ENCODE measurements at places on chromosomes 7 and 10. TPM values are rescaled to one million over a fixed set of nuclear protein-coding genes. Genes with fewer than 3 reads are reported as not detected.

The OR2A12 gene
- total RNA-seq, result not detected

The TRIM50 gene
- not detected for total RNA-seq

The SEMA3E gene
- not detected for total RNA-seq

The ACSL5 gene
- total RNA-seq, result 55.6 TPM

The PAX2 gene
- total RNA-seq, result not detected

The ALOX5 gene
- total RNA-seq, result 480 TPM

The TEX47 gene
- total RNA-seq, result not detected

The TMEM236 gene
- 0.04 TPM for total RNA-seq

The ARHGAP21 gene
- total RNA-seq, result 3.1 TPM

The C10orf105 gene
- total RNA-seq, result not detected

The STEAP1 gene
- not detected for total RNA-seq

The CNOT4 gene
- 25.9 TPM for total RNA-seq

The ASB13 gene
- 12.2 TPM for total RNA-seq

The CFAP46 gene
- 1.5 TPM for total RNA-seq

The RPEL1 gene
- total RNA-seq, result not detected

The C7orf33 gene
- total RNA-seq, result not detected

The SPDYE5 gene
- total RNA-seq, result not detected

The FBH1 gene
- 90.1 TPM for total RNA-seq

The MINDY4 gene
- total RNA-seq, result 1.5 TPM

The GPR146 gene
- 9.2 TPM for total RNA-seq

The CAV2 gene
- 1.2 TPM for total RNA-seq

The WNT16 gene
- not detected for total RNA-seq

The STRIP2 gene
- 0.15 TPM for total RNA-seq

The CALML3 gene
- not detected for total RNA-seq

The BAMBI gene
- not detected for total RNA-seq

The NHLRC2 gene
- 21.9 TPM for total RNA-seq

The WNT2 gene
- total RNA-seq, result not detected

The GDF2 gene
- total RNA-seq, result not detected

The SPDYE11 gene
- not detected for total RNA-seq
